ENCODE measurements at places on chromosomes 12 and 14.

DNA sequence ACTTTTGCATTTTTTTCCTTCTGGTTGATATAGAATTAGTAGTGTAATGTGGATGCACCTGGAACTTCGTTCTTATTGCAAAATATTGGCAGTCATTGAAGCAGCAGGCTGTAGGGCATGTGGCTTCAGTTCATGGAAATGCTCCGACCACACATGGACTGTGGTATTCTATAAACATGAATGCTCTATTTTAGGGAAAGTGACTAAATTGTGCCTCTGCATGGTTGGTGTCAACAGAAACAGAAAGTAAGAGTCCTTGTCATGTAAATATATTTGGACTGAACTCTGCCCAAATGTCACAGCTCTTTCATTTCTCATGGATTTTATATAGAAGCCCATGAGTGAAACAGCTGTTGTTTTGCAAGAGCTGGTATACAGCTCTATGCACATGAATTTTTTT lies 917.0 kb downstream of the LRFN5 start:
- no peak for DNase-seq

- DNase-seq: no peak
These were observed 11.8 kb downstream of the BEGAIN start for GRCh38 chr14:100575266-100575995.

DNA sequence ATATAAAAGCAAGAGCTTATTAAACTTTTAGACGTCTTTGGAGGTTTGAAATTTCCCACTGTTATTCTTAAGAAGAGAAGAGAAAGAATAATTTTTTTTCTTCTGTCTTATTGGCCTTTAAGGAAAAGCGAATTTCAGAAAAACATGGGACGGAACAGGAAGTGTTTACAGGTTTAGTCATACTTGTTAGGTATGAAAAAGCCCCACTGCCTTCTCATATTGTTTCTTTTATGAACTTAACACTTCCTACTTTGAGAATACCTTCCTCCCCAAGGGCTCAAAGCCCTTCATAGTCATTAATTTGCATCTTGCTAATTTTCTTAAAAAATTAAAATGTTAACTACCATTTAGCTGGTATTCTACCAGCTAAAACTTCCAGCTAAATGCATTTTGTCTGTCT lies 82.0 kb downstream of the ETV6 start:
- DNase-seq: no peak

DNA sequence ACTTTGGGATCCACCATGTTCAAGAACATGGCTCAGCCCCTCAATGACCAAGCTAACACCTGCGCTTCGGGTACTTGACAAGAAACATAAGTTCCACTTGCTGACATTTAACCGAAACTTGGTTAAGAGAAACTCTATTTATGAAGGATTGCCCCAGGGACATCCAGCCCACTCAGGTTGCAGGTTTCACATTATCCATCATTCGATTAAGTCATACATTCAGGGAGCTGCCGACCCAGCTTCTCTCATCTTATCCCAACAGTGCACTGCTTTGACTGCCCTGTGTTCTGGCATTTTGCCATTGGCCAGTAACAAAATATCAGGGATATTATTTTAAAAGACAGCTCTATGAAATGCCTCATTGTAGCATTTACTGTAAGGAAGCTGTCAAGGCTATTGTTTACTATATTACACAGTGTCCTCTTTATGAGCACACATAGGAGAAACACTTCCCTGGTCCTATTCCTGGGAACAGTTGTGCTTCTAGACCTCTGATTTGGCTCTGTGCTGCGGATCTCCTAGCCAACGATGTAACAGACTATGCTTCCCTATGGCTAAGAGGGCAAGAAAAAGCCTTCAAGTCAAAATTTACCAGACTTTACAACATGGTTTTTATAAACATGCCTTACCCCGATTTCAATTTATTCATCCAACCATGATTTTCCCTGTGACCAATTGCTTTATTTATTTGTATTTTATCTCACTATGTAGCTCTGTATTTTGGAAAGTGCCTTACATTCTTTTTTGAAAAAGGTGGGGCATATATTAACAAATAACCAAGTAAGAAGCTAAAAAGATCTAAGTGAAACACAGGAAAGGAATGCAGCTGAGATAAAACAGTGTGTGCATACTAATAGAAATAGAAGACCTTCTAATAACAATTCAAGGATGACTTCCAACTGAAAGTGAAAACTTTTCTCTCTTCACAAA lies 109.3 kb downstream of the ITPR2 start:
- DNase-seq: no peak
